Pulmonary artery endothelial cell (primary cell): ENCODE measurements at places on chromosomes 2 and 18.
A peak's percentile ranks its signal among the peaks of the same experiment; 100 is the strongest.

GRCh38 chr18:24757134-24757533 lies 296.7 kb downstream of the HRH4 start:
- DNase-seq = no peak

GRCh38 chr2:239387811-239388210 lies 13.0 kb downstream of the HDAC4 start:
- no peak for DNase-seq

DNA sequence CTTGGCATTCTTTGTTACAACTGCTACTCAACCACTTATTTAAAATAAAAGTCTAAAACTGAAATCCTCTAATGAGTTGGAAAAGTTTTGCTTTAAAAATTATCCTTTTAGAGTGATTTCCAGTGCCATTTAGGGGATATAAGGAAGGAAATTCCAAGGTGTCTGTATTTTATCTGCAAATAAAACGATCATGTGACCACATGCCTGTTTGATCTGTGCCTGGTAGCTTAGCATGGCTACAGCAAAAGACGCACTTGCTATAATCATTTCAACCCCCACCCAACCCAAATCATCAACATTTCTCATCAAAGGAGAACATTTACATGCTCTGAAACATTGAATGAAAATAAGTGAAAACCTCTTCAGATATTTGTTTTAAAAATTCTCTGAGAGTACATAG lies 615.1 kb downstream of the IRS1 start:
- DNase-seq = no peak

- no peak for DNase-seq
Measured at GRCh38 chr2:118340103-118340502, 251.8 kb downstream of the INSIG2 start.

DNA sequence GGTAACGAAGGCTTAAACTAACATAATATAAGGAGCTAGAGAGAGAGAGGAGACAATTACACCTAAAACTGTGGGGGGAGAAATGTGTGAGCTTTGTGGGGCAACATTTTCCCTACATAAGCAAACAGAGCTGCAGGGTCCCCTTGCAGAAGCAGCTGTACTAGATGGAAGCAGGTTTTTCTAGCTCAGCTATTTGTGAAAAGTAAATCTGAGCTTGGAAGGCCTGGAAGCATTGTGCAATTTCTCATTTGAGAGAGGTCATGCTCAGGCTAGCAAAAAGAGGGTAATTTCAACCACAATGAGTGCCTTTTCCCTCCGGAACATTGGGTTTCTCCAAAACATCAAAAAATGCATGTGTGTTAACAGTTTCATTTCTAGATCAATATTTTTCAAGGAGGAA lies 130.0 kb downstream of the ARL4C start:
- DNase-seq = no peak

DNA sequence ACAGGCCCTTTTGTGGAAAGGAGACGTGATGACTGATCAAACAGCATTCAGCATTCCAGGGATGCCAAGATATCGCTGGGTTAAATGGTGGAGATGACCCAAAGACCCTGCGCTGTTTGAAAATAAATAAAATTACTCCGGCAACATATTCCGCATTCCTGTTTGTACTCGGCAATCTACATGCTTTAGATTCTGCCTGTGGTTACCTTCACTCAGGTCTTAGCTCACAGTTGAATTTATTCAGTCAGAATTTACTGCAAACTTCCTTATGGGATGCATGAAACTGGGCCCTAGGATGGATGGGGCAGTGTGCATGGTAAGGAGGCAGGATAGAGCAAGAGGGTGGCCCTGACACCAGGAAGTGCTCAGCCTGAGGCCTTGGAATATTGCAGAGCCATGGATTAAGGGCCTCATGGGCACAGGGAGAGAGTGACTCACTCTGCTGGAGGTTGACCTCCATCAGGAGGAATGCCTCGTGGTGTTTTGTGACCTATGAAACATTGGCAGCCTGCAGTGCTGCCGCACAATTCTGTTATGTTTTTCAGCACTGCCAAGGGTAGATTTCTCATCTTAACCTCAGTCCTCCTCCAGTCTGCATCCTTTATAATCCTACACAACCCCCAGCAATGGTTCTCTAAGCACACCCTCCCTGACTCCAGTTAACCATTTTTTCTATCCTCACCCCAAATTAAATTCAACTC lies 321.4 kb downstream of the IRS1 start:
- no peak for DNase-seq

DNA sequence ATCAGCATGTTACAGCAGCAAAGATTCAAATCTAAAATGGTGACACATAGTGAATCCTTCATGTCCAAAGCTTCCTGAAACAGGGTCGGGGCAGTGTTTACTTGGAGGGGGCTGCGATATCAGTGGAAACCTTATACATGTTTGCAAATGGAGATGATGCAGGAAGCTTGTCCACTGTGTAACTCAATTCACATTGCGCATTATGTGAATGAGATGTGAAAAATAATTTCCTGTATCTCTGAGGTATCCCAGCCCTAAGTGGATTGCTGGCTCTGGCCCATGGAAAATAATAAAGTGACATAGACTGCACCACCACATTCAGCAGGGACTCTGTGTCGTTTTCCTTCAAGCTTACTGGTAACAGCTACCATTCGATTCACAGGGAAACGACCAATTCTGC lies 505.5 kb downstream of the GALR1 start:
- no peak for DNase-seq

DNA sequence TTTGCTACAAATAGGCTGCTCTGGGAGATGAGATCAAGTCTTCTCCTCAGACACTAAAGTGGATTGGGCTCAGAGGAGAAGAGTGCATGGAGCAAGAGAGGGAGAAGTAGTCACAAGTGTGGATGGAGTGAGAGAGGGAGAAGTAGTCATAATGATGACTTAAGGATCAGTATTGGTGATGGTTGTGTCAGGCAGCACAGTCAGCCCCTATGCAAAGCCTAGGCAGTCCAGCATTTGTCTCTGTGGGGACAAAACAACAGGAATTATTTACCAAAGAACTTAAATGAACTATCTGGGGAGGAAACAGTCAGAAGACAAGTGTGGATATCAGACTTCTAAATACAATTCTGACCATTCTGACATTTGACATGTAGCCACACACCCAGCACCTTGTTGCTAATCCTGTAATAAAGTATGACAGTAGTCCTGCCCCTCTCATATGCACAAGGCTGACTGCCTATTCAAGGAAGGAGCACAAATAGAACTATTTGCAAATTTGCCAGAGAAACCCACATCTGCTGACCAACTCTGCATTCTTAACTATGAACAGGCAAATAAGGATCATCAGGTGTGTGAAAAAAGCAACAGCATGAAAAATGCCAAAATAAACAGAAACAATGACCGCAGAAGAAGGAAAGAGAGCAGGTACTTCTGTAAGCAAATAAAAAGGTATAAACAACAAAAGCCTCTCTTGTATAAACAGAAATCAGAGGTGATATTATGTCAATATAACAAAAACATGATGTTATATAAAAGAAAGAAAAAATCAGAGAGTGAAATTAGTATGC lies 1597.9 kb upstream of the ACVR2A start:
- no peak for DNase-seq

DNA sequence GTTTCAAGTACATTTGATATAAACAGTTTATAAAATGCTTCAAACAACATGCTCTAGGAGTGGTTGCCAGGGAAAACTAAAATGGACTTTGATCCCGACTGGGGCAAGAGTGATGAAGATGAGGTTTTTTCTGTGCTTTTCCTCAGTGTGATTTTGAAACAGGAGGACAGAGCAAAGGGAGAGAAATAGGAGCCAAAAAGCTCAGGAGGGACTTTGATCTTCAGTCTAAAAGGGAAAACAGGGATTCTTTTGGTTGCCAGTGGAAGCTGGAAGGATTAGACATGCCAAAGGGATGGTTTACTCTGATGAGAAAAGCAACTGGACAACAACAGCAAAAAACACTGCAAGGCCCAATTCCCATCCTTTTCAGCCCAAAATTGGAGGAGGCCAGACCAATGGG lies 95.5 kb downstream of the LTBP1 start:
- DNase-seq = no peak

GRCh38 chr2:234291765-234292204 lies 205.1 kb downstream of the ARL4C start:
- DNase-seq = peak; percentile 50

- no peak for DNase-seq
Measured at GRCh38 chr2:159551806-159552205, 64.5 kb downstream of the BAZ2B start.

- DNase-seq = no peak
Measured at GRCh38 chr2:63057249-63058143, 6.9 kb downstream of the OTX1 start.

GRCh38 chr2:37283207-37283606 lies 41.4 kb downstream of the PRKD3 start:
- DNase-seq = peak; percentile 50

- DNase-seq = no peak
Measured at GRCh38 chr2:201196803-201197202, 13.9 kb downstream of the CASP10 start.

DNA sequence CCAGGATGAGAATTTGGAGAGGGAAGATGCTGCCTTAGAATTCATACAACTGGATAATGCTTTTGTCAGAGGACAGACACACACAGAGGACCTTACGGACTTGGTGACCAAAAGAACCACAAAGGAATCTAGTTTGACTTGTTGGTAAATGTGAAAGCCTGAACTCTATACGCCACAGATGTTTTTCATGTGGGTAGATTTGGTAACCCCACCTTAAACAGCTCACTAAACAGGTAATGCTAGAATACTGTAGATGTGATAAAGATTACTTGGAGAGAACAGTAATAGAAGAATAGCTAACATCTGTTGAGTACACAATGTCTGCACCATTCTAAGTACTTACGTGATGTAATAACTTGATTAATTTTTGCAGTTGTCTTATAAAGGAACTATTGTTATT lies 24.1 kb downstream of the ANXA4 start:
- no peak for DNase-seq

DNA sequence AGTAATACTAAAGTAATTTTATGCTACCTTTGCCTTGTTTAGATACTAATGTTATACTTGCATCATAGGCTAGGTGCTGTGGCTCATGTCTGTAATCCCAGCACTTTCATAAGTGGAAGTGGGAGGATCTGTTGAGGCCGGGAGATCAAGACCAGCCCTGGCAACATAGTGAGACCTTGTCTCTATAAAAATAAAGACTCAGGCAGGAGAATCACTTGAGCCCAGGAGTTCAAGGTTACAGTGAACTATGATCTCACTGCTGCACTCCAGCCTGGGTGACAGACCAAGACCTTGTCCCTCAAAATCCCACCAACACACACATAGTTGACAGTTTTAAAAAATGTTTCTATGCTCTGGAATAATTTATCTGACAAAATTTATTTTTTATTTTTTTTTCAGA lies 6.9 kb upstream of the DNAJC27 start:
- no peak for DNase-seq

DNA sequence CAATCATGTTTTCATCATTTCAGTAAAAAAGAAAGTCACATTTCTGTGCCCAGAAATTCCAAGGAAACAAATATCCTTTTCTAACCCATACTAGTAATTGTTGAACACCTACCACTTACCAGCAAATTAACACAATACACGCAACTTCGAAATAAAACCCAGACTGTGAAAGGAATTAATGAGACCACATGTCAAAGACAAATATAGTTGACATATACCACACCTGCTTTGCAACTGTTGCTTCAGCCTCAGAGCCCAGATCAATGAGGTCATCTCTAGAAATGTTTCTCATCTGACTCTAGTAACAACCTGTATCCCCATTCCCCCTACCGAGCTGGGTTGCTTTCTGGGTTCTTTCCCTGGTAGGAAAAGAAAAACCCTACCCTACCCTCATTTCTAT lies 52.6 kb downstream of the TRIP12 start:
- no peak for DNase-seq

GRCh38 chr2:9883897-9884296 lies 40.6 kb downstream of the TAF1B start:
- DNase-seq = no peak

GRCh38 chr2:60453301-60453700 lies 100.2 kb downstream of the BCL11A start:
- DNase-seq = no peak

- no peak for DNase-seq
Measured at GRCh38 chr2:197894751-197895274, 90.4 kb downstream of the PLCL1 start.

DNA sequence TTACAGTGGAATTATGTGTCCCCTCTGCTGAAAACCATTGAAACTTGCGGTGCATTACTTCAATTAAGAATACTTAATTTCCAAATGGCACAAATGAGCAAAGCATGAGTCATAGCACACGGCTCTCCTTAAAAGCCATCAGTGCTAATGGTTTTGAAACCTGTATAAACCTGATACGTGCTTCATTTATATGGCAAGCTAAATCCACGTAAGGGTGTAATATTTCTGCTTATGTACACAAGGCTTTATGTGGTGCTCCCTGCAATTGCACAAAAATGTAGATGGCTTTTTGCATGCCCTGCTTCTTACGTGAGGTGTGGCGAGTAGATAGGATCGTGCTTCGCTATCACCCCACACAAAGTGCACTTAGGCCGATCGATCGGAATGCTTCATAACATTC lies 840.9 kb downstream of the GALR1 start:
- no peak for DNase-seq

DNA sequence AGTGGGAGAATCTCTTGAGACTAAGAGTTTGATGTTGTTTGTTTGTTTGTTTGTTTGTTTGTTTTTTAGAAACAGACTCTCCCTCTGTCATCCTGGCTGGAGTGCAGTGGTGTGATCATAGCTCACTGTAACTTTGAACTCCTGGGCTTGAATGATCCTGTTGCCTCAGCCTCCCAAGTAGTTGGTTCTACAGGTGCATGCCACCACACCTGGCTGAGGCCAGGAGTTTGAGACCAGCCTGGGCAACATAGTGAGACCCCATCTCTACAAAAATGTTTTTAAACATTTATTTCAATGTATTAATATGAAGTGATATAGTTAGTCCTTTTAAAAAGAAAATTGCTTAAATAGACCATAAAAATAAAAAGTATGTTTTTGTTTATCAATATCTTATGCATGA lies 35.6 kb downstream of the MAP3K19 start:
- no peak for DNase-seq

GRCh38 chr2:201257381-201257955 lies 2.9 kb upstream of the CASP8 start:
- DNase-seq = no peak
